ENCODE measurements at places on chromosomes 2 and 18.
A peak's percentile ranks its signal among the peaks of the same experiment; 100 is the strongest.

GRCh38 chr18:27276886-27277285, 91.8 kb upstream of the CHST9 start:
- DNase-seq, result no peak

GRCh38 chr18:13629841-13630715, 96.3 kb downstream of the FAM210A start:
- DNase-seq, result peak; percentile 50

GRCh38 chr2:200509612-200510433, at the start of gene KCTD18:
KCTD18 (minus strand) TSS chr2:200510068; CDS start chr2:200507016, 3,052 bp downstream.
- peak; percentile 90 for DNase-seq

GRCh38 chr2:163717515-163717914, 18.3 kb downstream of the FIGN start:
- DNase-seq, result no peak

- DNase-seq, result no peak
Measured at GRCh38 chr2:127193164-127193966, 26.7 kb downstream of the CYP27C1 start.

GRCh38 chr2:173193925-173194324, 118.3 kb downstream of the MAP3K20 start:
- DNase-seq, result no peak

- no peak for DNase-seq
Measured at GRCh38 chr2:98348066-98348561, 1.9 kb downstream of the CNGA3 start.

- no peak for DNase-seq
Measured at GRCh38 chr2:240329116-240329665, 106.3 kb upstream of the GPC1 start.
